MM.1S (cell line): ENCODE measurements at places on chromosomes 4 and X.

DNA sequence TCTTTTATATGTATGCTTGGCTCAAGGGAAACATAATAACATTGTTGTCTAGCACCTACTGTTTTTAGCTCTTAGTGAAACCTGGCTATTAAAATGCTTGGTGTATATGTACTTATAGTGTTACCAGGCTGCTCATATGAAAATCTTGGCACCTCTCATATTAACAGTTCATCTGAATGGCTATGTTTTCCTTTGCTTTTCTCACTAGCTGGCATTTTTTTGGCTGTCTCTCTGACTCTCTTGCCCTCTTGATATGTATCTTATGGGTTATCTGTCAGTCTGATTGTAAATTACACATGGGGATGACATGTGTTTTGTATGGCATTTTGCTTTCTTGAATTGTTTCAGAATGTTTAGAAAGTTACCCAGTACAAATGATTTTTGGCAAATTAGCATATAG, 158.0 kb downstream of the ARHGAP24 start:
- no peak for DNase-seq
- no peaks in the 10 kb centered on the region for H3K4me1 ChIP-seq
- no peaks in the 10 kb centered on the region for H3K27me3 ChIP-seq
- no peak overlapping the region for H3K4me3 ChIP-seq
- no peaks in the 10 kb centered on the region for H3K36me3 ChIP-seq

DNA sequence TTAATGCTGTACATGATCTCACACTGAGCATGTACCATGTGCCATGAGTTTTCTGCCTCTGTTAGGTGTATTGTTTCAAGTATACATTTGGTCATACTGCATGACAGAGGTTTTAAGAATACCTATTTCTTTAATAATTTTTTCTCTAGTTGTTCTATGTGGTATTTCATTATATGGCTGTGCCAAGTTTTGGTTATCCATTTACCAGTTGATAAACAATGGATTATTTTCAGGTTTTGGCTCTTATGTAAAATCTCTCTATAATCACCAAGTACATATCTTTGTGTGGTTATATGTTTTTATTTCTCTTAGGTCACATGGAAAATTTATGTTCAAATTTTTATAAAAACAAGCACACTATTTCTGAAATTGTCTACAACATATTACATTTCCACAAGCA, 221.9 kb downstream of the GPM6A start:
- no peak overlapping the region for H3K4me3 ChIP-seq
- no peaks in the 10 kb centered on the region for H3K27me3 ChIP-seq
- DNase-seq, result no peak
- no peaks in the 10 kb centered on the region for H3K36me3 ChIP-seq

DNA sequence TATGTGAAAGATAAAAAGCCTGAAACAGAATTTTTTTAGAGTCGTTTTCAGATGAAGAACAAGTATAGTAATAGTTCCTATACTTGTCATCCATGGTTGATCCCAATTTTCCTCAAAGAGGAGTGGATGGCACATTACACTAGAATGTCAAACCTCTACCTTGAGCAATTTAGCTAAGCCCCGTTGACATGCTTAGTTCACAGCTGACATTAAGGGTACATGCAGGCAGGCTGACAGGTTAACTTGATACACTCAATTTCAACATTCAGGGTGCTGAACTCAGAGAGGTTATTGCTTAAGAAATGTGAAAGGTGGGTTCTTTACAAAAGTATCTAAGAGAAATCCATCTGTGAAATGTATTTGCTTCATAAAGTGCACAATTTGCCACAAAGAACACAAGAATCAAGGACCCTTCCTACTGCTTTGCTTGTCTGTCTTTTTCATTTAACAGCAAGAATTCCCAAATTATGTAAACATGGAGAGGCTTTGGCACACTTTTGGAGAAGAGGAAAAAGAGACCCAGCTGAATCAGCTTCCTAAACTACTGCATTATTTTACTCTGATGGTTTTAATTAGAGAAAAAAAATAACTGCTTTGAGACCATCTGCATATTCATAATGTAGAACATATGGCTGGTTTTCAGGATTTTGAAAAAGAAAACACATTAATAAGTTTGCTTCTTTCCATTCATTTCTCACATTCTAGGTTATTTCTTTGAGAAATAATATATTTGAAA, 122.5 kb upstream of the DDIT4L start:
- H3K27ac ChIP-seq, result no peak overlapping the region
- DNase-seq, result no peak
- no peaks in the 10 kb centered on the region for H3K36me3 ChIP-seq
- H3K27me3 ChIP-seq, result no peaks in the 10 kb centered on the region
- H3K4me3 ChIP-seq, result no peak overlapping the region

GRCh38 chr4:149498246-149498645, 317.4 kb downstream of the IQCM start:
- H3K4me1 ChIP-seq, result no peaks in the 10 kb centered on the region
- no peaks in the 10 kb centered on the region for H3K27me3 ChIP-seq
- no peak for DNase-seq
- no peak overlapping the region for H3K4me3 ChIP-seq
- H3K27ac ChIP-seq, result no peak overlapping the region

- H3K4me3 ChIP-seq, result no peak overlapping the region
- no peak for DNase-seq
- peaks cover 12% of the 10 kb centered on the region for H3K4me1 ChIP-seq
- no peaks in the 10 kb centered on the region for H3K27me3 ChIP-seq
- no peak overlapping the region for H3K27ac ChIP-seq
These were observed 53.7 kb upstream of the HHIP start for GRCh38 chr4:144592264-144592663.

- no peaks in the 10 kb centered on the region for H3K27me3 ChIP-seq
- no peaks in the 10 kb centered on the region for H3K36me3 ChIP-seq
- no peak overlapping the region for H3K4me3 ChIP-seq
- no peak overlapping the region for H3K27ac ChIP-seq
- no peaks in the 10 kb centered on the region for H3K4me1 ChIP-seq
- DNase-seq, result no peak
These were observed 354.9 kb downstream of the DHRSX start for GRCh38 chrX:2145692-2146367.

GRCh38 chr4:152808670-152809069, 28.9 kb downstream of the ARFIP1 start:
- no peak overlapping the region for H3K27ac ChIP-seq
- H3K27me3 ChIP-seq, result no peaks in the 10 kb centered on the region
- no peak overlapping the region for H3K4me3 ChIP-seq
- peaks cover 8% of the 10 kb centered on the region for H3K4me1 ChIP-seq

DNA sequence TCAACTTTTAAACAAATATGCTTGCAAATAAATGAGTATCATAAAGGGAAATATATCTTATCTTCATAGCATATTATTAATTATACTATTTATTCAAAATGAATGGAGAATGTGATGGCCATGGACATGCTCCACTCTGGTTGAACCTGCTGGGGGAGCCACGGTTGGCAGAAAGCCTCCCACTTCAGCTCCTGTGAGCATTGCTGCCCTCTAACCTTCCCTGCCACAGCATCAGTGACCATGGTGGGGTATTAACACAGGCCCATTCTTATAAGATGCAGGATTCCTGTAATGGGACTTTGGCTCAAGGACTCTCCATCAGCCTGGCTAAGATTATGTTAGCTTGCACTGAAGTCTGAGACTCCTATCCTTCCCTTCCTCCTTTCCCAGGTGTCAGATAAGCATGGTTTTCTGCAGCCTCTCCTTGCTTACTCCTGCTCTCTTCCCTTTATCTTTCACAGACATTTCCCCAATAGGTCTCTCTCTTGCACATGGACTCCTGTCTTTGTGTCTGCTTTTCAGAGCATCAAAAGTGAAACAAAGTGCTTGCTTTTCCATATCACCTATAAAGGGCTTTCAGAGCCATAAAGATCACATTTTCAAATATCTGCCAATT, 4.9 kb upstream of the ABRAXAS1 start:
- no peak overlapping the region for H3K4me3 ChIP-seq
- H3K36me3 ChIP-seq, result no peaks in the 10 kb centered on the region
- no peak overlapping the region for H3K27ac ChIP-seq
- peaks cover 6% of the 10 kb centered on the region; the same call in 1 of the 2 replicates for H3K4me1 ChIP-seq
- no peaks in the 10 kb centered on the region for H3K27me3 ChIP-seq
- no peak for DNase-seq

DNA sequence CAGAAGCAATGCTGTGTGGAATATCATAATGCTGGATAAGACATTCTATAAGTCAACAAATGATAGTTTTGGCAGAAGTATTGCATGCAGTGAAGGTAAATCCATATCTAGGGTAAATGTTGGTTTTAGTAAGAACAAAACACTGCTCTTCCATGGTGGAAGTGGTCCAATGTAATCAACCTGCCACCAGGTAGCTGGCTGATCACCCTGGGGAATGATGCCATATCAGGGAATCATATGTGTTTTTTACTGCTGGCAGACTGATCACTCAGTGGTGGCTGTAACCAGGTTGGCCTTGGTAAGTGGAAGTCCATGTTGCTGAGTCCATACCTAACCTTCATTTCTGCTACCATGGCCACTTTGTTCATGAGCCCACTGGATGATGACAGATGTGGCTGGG, 74.0 kb upstream of the CENPE start:
- no peak overlapping the region for H3K27ac ChIP-seq
- no peaks in the 10 kb centered on the region for H3K27me3 ChIP-seq
- no peaks in the 10 kb centered on the region for H3K36me3 ChIP-seq
- no peak for DNase-seq
- no peaks in the 10 kb centered on the region for H3K4me1 ChIP-seq

- no peaks in the 10 kb centered on the region for H3K4me1 ChIP-seq
- H3K36me3 ChIP-seq, result no peaks in the 10 kb centered on the region
- no peak overlapping the region for H3K4me3 ChIP-seq
- H3K27ac ChIP-seq, result no peak overlapping the region
- no peaks in the 10 kb centered on the region for H3K27me3 ChIP-seq
These were observed 61.7 kb upstream of the S100G start for GRCh38 chrX:16588266-16588665.

GRCh38 chr4:53306729-53307128, 59.1 kb downstream of the SCFD2 start:
- H3K4me1 ChIP-seq, result no peaks in the 10 kb centered on the region
- H3K4me3 ChIP-seq, result no peak overlapping the region
- no peaks in the 10 kb centered on the region for H3K27me3 ChIP-seq
- no peak overlapping the region for H3K27ac ChIP-seq
- no peaks in the 10 kb centered on the region for H3K36me3 ChIP-seq

DNA sequence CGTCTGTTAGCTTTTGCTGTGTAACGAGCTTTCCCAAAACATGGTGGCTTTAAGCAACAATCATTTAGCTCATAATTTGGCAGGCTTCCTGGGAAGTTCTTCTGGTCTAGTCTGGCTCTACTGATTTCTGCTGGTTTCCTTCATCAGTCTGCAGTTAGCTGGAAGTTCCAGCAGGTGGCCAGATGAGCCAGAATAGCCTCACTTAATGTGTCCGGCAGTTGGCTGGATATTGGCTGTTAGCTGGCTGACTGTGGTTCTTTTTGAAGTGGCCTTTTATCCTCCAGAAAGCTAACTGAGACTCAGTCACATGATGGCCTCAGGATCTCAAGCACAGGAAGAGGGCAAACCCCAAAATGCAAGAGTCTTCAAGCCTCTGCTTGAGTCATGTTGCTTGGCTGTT, 34.9 kb downstream of the FTHL17 start:
- H3K4me1 ChIP-seq, result no peaks in the 10 kb centered on the region
- H3K27me3 ChIP-seq, result no peaks in the 10 kb centered on the region
- H3K27ac ChIP-seq, result no peak overlapping the region
- no peaks in the 10 kb centered on the region for H3K36me3 ChIP-seq
- DNase-seq, result peak; percentile 51

DNA sequence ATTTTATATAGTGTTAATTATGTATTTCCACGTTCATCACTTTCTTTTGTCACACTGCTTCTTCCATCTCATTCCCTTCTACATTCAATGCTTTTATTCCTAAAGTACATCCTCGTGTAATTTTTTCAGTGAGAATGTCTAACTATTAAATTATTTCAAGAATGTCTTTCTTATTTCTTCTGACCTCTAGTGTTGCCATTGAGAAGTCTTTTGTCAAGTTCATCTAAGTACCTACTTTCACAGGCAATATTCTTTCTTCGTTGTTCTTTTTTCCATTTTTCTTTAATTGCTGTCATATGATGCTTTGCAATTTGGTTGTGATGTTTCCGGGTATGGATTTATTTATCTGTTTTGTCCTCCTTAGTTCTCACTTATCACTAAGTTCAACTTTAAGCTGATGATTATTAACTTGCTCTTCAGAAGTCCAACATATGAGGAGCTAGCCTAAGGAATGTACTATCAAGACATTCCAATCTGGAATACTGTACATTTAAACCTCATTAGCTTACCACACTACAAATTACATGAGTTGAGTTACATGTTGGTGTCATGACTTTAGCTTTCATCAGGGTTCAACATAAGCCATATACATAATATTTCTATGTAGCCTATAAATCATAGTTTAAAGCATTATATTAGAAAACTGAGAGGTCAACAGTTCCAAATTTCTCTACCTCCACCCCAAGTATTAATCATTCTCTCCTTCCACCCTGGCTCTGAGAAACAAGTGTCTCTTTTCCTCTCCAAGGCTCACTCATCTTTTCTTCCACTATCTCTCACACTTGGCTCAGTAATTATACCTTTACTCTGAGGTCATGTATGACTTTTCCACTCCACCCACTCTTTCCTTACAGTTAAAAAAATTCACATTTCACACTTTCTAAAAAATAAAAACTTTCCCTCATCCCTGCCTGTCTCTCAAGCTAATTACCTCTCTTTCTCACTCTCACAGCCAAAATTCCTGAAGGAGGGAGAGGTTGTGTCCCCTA, 81.5 kb downstream of the COX18 start:
- H3K27ac ChIP-seq, result no peak overlapping the region
- no peaks in the 10 kb centered on the region for H3K36me3 ChIP-seq
- peaks cover 6% of the 10 kb centered on the region for H3K4me1 ChIP-seq
- no peak overlapping the region for H3K4me3 ChIP-seq
- no peaks in the 10 kb centered on the region for H3K27me3 ChIP-seq
- no peak for DNase-seq

GRCh38 chr4:31175242-31175910, 455.2 kb downstream of the PCDH7 start:
- no peaks in the 10 kb centered on the region for H3K36me3 ChIP-seq
- no peak overlapping the region for H3K27ac ChIP-seq
- no peaks in the 10 kb centered on the region for H3K27me3 ChIP-seq
- no peak overlapping the region for H3K4me3 ChIP-seq
- 0 out of 2 replicates have a peak, but pooled peaks cover 3% of the 10 kb centered on the region for H3K4me1 ChIP-seq

- H3K27me3 ChIP-seq, result no peaks in the 10 kb centered on the region
- H3K27ac ChIP-seq, result no peak overlapping the region
- H3K4me3 ChIP-seq, result no peak overlapping the region
- no peaks in the 10 kb centered on the region for H3K36me3 ChIP-seq
- H3K4me1 ChIP-seq, result no peaks in the 10 kb centered on the region
These were observed 49.2 kb upstream of the TAB3 start for GRCh38 chrX:30938295-30938694.

DNA sequence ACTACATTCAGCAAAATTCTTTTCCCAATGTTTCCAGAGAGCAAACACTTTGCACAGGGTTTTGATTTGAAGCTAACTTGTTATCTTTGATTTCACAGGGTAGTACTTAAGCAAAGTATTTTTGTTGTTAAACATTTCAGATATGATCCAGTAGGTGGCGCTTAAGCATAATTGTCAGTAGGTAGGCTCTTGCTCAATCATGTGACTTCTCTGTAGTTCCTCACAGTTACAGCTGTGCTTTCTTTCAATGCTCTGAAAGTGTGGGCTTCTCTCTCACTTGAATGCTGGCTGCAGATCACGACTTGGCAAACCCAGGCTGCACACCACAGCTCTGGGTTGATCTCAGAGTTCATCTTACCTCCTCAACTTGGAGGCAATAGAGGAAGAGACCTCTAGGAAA, 1016.5 kb downstream of the SH3BGRL start:
- no peaks in the 10 kb centered on the region for H3K36me3 ChIP-seq
- peaks cover 5% of the 10 kb centered on the region for H3K4me1 ChIP-seq
- peak; percentile 88 for DNase-seq
- peak overlapping the region; percentile 24; the same call in 1 of the 2 replicates for H3K4me3 ChIP-seq
- H3K27ac ChIP-seq, result no peak overlapping the region
